ENCODE measurements at places on chromosomes 1 and 21.

- no peak for DNase-seq
These were observed 3.8 kb upstream of the C2CD4D start for GRCh38 chr1:151843398-151843797.

- DNase-seq = peak; percentile 26
These were observed 62.4 kb downstream of the CD247 start for GRCh38 chr1:167455786-167456446.

GRCh38 chr1:222905151-222905550, 90.3 kb downstream of the DISP1 start:
- no peak for DNase-seq

DNA sequence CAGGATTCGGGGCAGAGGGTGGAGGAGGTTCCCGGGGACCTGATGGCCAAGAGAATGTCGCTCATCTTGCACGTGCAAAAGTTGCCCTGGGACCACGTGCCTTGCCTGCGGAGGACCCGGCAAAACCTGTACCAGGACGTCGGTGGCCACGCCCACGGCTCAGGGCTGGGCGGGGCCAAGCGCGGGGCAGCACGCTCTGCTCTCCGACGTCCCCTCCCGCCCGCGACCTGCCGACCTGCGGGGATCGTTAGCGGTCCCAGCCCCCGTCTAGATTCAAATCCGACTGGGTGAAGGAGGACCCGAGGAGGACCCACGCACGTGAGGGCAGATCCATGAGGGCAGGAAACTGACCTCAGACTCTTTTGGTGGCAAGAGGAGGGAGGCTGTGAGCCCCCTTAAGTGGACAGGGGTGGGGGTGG, at the start of gene C1orf167:
Gene C1orf167, plus strand, starts transcription at position 206 of the 419 bp plus-strand sequence. CDS start 2,208 bp downstream, outside the sequence.
- no peak for DNase-seq

DNA sequence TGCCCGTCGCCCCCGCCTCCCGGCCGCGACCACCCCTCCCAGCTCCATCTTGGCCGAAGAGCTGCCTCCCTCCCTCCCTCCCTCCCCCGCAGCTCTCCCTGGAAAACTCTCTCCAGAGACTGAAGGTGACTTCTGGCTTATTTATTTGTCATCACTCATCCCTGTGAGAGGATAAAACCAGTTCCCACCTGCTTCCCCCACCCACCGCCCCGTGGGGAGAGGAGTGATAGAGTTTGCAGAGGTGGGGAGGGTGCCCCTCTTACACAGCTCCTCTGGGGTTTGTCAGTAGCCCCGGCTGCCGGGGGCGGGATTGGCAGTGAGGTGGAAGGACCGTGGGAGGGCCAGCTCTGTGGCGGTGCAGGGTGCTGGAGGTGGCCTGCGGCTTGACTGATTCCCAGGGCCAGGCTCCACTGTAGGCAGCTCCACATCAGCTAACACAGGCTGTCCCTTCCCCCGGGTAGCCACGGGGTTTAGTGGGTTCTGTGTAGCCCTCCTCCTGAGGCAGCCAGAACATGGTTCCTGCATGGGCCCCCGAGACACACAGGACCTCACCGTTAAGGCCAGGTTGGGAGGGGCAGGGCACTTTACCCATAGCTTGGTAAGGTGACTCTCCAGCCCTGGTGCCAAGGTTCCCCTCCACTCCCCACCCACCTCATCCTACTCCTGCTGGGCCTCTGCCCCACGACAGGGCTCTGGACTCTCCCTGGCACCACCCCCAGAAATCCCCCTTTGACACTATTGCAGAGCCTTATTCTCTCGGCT, 62.2 kb downstream of the ELK4 start:
- no peak for DNase-seq

DNA sequence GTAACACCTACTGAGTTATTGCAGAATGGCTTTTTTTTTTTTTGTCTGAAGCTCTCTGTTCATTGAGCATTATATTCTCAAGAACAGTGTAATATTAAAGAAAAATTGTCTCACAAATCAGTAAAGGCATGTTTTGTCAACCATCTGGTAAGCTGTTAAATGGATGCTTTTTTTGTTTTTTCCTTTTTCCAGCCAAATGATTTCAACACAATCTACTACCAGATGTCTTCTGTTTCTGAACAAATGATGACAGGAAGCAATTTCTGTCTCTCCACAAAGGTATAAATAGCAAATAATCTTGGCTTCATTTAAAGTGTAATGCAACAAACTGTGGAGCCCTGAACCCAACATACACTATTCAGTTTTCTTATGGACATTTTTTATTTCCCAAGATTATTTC, 78.6 kb upstream of the RGS2 start:
- no peak for DNase-seq

DNA sequence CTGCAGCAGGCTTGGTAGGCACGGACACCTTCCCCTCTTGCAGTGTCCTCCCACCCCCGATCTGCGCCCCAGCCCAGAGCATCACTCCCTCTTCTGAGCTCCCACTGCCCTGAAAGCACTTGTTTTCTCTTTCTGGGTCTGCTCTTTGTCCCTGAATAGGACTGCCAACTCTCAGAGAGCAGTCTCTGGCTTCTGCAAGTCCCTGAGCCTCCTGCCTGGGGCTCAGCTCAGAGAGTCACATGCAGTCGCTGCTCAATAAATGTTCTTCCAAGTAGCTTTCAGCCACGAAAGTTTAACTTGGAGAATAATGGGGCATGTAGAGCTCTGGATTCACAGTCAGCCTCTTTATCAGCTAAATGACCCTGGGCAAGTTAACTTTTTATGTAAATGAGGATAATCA, 205.6 kb downstream of the HIVEP3 start:
- DNase-seq = no peak

GRCh38 chr1:58248791-58249190, 297.7 kb downstream of the OMA1 start:
- no peak for DNase-seq

DNA sequence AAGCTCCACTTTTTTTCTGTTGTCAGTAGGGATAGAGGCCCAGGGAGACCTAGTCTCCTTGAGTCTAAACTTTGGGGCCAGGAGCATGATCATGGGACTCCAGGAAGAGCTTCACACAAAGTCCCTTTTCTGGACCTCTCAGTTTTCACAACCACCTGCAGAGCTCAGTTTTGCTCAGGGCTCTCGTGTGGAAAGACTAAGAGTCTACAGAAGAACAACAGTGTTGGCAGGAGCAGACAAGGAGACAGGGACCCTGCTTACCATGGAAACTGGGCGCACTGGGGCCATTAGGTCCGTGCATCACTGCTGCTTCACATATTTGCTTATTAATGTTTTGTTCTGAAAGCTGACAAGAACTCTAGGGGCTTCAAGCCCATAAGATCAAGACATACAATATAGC, 63.9 kb upstream of the HSD17B7 start:
- no peak for DNase-seq

GRCh38 chr1:12464045-12464461, 154.0 kb downstream of the DHRS3 start:
- no peak for DNase-seq

DNA sequence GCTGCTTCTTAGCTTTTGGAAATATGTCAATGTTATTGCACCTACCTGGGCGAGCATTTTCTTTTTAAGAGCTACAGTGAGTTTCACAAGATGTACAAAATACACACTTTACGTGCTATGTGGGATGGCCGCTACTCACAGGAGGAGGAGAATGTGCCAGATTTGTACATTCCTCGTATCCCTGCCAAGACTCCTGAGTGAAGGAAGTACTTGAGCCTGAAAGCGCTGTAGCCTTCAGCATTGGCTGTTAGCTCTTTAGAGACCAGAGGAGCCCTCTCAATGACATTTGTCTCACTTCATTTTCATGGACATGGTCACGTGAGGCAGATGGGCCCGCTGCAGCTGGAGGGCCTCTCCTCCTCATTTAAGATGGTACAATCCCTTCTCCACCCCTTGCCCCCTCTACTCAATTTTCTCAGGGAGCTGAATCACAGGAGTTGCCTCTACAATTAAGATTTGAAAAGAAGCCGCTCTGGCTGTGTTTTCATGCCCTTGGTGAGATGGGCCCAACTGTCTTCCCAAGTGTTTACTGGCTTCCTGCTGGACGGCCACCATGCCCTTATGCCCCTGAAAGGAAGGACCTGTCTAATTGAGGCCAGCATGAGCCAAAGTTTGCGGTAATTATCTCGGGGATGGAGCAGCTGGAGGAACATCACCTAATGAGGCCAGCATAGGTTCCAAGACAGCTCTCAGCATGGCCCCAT, 442.6 kb downstream of the PRDM2 start:
- no peak for DNase-seq

DNA sequence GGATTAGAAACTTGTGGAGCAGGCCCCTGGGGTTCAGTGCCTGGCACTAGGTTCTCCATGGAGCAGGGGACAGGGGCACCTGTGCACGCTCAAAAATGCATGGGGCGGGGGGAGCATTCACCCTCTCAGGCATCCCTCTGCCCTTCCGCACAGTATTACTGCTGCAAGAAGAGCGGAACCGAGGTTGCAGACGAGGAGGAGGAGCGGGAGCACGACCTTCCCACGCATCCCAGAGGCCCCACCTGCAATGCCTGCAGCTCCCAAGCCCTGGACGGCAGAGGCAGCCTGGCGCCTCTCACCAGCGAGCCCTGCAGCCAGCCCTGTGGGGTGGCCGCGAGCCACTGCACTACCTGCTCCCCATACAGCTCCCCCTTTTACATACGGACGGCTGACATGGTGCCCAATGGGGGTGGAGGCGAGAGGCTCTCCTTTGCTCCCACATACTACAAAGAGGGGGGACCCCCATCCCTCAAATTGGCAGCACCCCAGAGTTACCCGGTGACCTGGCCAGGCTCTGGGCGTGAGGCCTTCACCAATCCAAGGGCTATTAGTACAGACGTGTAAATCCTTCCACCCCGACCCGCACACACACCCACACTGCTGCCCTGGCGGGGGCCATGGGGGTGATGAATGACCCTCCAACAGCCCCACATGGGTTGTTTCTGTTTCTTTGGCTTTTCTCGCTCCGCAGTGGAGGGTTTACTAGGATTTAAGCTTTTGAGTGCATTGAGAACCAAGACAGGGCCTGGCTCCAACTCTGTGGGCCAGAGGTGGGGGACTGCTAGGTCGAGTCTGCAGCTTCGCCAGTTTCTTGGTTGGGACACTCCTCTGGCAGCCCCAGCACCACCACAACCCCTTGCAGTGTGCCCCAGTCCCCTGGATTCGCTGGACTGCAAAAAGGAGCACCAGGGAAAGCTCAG, 63.7 kb downstream of the TOR1AIP2 start:
- no peak for DNase-seq

DNA sequence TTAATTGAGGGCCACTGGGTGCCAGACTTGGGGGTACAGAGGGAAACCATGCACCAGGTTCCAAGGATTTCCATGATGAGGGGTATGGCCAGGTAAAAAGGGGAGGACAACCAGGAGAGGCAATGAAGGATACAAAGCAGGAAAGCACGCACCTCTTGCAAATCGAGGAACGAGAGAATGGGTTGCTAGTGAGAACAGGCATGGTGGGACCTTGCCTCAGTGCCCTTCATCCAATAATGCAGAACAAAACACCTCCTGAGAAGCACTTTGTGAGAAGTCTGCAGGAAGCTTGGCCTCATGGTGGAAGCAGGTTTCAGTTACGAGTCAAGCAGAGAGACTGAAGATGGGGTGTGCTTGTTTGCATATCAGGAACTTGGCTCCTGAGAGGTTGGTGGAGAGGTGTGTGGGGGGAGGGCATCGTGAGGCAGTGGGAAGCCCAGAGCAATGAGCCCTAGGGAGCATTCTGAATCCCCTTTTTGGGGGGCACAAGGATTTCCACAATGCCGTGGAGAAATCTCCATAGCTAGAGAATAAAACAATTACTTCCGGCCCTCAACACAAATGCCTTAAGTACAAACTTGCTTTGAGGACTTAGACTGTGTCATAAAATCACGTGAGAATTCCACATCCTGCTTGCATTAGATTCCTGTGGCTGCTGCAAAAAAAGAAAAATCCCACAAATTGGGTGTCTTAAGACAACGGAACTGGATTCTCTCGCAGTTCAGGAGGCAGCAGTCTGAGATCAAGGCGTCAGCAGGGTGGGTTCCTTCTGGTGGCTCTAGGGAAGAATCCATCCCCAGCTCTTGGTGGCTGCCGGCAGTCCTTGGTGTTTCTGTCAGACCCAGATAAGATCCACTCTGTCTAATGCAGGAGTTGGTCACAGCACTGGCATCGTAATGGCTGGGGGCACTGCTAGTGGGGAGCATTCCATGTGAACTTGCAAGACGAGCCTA, 54.9 kb upstream of the BACE2 start:
- no peak for DNase-seq

GRCh38 chr1:113088972-113089371, 16.0 kb downstream of the LRIG2 start:
- no peak for DNase-seq

GRCh38 chr1:181152892-181153633, 64.6 kb downstream of the IER5 start:
- DNase-seq = no peak

GRCh38 chr1:204709960-204710912, 24.7 kb upstream of the LRRN2 start:
- DNase-seq = no peak

DNA sequence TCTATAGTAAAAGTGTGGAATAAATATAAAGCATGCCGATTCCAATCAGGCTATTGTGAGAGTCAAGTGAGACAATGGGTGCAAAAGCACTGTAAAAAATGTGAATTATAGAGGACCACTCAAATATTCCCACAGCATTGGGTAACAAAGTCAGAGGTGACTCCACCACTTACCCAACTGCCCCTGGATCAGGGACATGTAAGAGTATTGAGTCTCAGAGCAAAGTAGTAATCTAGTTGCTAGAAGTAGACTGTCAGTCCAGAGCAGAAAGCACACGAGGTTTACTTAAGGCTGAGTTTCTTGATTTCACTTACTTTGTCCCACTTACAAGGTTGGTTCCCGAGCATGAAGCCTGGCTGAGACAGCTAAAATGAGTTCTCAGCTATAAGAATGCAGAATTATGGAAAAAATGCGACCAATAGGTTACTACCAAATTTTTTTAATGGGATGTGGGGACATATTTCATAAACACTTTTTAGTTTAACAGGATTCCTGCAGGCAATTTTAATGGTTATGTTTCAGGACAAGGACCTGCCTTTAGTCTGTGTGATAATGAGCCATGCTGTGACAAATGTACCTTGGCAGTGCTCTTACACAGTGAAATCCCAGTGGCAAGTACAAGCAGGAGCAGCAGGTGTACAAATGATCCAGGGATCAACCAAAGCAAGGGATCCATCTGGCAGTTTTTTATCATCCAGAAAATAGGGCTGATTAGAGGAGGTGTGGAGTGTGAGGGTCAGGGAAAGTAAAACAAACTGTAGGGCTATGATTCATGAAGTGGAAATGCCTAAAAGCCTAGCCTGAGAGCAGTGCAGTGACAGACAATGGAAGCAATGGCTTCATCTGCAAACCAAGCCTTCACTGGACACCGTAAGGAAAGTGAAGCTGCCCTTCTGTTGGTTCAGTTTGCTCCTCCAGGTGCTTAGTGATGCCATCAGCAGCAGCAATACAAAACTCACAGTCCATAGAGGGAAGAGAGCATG, 156.2 kb upstream of the SPAG17 start:
- DNase-seq = no peak

DNA sequence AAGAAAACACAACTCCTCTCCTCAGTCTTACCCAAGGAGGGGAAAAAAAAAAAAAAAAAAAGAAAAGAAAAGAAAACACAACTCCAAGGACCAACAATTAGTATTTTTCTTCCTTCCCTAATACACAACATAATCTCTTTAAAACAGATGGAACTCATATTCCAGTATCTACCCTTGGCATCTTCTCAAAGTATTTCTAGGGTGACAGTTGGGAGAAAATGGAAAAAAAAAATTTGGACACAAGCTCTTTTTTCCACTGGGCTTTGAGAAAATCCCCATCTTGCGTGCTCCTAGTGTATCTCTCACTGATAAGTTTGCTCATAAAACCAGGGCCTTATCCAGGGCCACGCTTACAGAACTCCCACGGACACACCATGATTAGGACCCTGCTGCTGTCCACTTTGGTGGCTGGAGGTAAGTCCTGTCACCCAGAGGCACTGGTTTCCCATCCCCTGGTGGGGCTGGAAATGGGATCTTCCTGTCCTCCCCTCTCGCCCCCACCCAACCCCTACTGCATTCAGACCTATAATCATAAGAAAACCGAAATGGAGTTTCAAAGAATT, at the start of gene CELA2B:
Gene CELA2B, plus strand, starts transcription at position 353 of the 563 bp plus-strand sequence. Its CDS starts 22 bp downstream, at position 375.
- no peak for DNase-seq

Data from GM12891 (cell line).